GM12891 (cell line): ENCODE measurements at places on chromosomes 7 and 10.

DNA sequence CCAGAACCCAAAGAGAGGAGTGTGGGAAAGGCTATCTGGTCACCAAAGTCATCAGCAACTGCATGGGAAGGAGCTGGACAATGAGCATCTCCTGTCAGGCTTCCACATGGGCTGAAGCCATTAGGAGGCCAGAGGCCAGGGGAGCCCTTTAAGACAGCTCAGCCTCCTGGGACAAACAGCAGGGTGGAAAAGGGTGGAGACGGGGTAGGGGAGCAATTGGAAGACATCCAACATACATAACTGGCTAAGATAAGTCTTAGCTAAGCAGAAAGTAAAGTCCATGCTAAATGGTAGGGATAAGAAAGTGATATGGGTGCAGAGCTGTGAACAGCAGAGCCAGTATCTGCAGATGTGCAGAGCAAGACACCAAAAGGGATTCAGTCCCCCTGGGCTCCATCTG is 1.5 kb upstream of the OAT start:
- DNase-seq, result no peak

DNA sequence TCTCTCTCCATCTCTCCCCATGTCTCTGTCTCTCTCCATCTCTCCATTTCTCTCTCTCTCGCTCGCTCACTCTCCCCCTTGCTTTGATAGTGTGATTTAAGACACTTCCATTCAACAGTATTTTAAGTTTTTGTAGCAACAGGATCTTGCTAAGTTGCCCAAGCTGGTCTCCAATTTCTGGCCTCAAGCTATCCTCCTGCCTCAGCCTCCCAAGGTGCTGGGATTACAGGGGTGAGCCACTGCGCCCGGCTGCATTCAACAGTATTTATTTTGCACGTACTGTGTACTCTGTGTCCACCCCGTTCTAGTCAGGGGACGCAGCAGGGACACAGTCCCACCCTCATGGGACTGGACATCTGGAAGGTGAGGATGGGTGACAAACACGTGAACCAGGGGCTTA is 14.4 kb upstream of the PDGFA start:
- no peak for DNase-seq

DNA sequence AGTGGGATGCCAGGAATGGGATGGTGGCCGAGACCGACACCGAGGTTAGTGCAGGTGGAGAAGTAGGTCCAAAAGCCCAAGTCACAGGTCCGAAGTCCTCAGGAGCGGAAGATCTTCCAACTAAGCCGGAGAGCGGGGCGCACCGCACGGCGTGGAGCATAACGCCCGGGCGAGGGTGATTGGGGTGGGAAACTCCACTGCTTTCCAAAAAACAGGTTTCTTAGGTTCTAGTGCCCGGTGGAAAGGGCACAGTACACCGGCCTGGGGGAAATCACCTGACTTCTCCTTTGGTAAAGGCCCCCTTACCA is 11.4 kb upstream of the SPAG6 start:
- no peak for DNase-seq

- no peak for DNase-seq
Measured at GRCh38 chr10:64574371-64574770, 1053.2 kb downstream of the REEP3 start.

GRCh38 chr10:49295297-49295696 is 3.7 kb upstream of the C10orf71 start:
- DNase-seq, result no peak

- DNase-seq, result no peak
Measured at GRCh38 chr10:103202319-103202718, 9.2 kb upstream of the NT5C2 start.

- DNase-seq, result no peak
Measured at GRCh38 chr7:55531536-55531935, 40.8 kb downstream of the VOPP1 start.

- DNase-seq, result no peak
Measured at GRCh38 chr10:103533827-103534226, 40.3 kb downstream of the NEURL1 start.

DNA sequence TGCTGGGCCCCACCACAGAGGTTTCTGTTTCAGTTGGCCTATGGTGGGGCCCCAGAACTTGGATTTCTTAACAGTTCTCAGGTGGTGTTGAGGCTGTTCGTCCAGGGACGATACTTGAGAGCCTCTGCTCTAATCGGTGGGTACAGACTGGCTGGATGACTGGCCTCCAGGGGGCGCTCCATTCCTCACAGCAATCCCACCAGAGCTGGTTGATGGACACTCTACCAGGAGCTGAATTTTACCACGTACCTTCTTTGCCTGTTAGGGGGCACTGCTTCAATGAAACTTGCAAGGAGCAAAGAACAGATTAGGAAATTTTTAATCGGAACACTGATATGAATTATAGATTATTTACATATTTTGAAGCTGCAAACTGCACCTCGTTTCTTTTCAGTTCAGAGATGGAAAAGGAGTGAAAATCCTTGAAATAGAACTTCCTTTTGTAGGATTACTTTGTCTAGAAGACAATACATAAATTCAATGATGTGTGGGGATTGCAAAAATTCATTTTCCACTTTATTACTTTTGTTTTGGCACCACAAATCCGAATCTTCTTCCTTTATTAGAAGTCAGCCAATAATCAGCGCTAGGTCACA is 44.8 kb downstream of the KBTBD2 start:
- DNase-seq, result peak; percentile 28

GRCh38 chr10:451021-451471 is 238.4 kb downstream of the DIP2C start:
- peak; percentile 75 for DNase-seq

- DNase-seq, result no peak
Measured at GRCh38 chr7:106895246-106895864, 30.3 kb downstream of the PIK3CG start.

- DNase-seq, result no peak
Measured at GRCh38 chr10:95408148-95408960, 117.6 kb upstream of the PDLIM1 start.

DNA sequence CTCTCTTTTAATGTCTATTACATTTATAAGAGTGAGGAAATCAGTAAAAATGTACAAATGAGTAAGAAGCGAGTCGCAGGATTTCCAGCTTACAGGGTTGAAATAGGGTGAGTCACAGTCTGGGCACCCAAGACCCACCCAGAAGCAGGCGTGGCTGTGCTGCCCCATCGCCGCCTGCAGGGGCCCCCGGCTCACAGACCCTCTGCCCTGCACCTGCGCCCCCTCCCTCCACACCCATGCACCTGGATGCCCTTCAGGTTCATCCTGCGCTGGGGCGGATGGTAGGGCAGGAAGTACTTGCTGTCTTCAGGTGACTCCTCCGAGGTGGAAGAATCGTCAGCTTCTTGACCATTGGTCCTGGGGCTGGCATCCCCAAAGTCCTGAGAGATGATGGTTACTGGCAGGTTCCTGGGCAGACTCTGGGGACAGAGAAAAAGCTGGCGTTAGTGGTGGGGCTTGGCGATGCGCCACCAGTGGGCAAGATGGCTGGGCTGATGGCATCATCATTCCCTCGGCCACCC is 90.2 kb upstream of the GNA12 start:
- DNase-seq, result no peak

DNA sequence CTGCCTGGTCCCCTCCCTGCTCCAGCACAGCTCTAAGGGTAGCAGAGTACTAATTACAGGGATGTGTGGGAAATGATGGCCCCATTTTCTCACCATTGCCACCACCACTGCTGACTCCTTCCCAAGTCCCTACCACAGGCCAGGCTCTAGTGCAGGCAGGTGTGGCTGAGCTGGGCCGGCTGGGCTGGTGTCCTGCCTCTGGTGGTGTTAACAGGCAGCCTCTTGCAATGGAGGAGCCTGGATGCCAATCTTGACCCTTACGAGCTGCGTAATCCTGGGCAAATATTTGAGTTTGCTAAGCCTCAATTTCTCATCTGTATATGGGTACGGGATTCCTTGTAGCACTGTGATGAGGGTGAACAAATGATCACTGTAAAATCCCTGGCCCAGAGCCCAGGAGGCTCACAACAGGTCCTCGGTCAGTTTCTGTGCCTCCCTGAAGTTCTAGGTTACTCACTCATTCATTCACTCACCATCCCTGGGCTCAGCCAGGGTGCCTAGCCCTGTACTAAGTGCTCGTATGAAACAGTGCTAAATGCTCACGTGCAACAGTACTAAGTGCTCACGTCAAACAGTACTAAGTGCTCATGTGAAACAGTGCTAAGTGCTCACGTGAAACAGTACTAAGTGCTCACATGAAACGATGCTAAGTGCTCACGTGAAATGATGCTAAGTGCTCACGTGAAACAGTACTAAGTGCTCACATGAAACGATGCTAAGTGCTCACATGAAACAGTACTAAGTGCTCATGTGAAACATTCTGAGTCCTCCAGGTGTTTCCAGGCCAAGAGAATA is 2.3 kb upstream of the FZD9 start:
- no peak for DNase-seq

DNA sequence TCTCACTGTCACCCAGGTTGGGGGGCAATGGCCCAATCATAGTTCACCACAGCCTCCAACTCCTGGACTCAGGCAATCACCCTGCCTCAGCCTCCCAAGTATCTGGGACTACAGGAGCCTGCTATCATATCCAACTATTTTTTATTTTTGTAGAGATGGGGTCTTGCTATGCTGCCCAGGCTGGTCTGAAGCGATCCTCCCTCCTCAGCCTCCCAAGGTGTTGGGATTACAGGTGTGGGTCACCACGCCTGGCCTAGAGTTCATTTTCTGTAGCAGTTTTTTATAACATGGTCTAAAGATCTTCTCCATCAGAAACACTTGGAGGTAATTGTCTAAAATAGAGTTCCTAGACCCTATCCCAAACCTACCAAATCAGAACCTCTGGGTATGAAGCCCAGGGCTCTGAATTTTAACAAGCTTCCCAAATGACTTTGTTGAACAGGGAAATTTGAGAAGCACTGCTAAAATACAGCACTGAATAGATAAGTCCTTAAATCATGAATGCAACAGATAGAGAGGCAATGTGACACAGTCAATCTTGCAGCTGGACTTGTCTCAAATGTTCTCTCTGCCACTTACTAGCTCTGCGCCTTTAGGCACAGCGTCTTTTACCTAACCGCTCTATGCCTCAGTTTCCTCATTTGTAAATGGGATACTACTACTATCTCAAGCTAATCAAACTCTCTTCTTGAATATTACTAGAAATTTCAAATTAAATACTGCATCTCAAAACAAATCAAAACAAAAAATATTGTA is 63.7 kb downstream of the CYTH3 start:
- no peak for DNase-seq

GRCh38 chr7:79287981-79288380 is 165.5 kb downstream of the MAGI2 start:
- no peak for DNase-seq

GRCh38 chr10:653991-654646 is 35.3 kb downstream of the DIP2C start:
- no peak for DNase-seq

GRCh38 chr7:135337977-135338550 is 104.4 kb downstream of the STRA8 start:
- DNase-seq, result no peak

DNA sequence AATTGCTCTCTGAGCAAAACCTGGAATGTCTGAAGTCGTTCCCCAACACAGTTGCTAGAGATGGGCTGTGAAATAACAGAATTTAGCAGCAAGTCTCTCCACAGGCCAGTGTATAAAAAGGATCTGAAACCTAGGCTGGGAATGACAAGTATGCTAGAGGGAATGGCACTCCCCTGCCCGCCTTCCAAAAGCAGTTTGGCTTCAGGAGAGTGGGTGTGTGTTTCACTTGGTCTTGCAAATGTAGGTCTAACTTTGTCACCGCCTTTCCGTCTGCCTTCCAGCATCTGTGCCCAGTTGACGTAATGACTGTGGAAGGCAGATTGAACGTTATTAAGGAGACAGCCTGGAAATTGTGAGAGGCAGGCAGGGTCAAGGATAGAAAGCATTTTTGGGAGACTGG is 18.0 kb upstream of the MTURN start:
- DNase-seq, result no peak

GRCh38 chr7:115782696-115783490 is 247.7 kb downstream of the TFEC start:
- no peak for DNase-seq

DNA sequence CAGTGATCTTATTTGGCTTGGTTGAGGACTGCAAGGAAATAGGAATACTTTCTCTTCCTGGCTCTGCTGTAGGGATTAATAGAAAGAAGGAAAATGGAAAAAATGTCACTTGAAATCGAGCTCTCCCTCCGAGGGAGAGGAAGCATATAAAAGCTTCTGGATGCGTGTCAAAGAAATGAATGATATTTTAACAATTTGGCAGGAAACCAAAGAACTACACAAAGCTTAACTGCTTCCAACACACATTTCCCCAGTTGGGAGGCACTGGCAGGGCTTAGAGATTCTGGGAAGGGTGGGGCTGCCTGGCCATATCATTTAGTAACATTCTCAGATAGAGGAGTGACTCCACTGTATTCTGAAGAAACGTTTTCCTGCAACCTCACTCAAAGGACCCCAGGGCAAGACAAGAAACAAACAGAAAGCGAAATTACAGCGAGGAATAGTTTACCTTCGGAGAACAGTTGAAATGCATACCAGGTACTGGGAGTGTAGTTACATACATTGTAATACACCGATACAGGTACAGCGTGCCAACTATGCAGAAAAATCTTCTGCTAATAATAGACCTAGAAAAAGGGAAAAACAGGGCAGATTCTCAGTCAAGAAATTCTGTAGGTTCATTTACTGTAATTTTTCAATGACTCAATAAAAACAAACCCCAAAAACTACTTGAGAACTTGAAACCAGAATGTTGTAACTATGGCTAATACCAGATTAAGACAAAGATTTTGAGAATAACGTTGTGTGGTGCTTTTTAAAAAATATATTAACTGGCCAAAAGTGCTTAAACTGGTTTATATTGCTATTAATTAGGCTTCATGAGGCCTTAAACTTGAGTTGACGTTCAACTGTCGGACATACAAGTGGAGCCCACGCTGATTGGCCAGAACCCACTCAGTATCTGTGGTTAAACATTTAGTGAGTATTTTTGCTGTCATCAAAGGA is 75.7 kb upstream of the ASAH2 start:
- DNase-seq, result no peak

DNA sequence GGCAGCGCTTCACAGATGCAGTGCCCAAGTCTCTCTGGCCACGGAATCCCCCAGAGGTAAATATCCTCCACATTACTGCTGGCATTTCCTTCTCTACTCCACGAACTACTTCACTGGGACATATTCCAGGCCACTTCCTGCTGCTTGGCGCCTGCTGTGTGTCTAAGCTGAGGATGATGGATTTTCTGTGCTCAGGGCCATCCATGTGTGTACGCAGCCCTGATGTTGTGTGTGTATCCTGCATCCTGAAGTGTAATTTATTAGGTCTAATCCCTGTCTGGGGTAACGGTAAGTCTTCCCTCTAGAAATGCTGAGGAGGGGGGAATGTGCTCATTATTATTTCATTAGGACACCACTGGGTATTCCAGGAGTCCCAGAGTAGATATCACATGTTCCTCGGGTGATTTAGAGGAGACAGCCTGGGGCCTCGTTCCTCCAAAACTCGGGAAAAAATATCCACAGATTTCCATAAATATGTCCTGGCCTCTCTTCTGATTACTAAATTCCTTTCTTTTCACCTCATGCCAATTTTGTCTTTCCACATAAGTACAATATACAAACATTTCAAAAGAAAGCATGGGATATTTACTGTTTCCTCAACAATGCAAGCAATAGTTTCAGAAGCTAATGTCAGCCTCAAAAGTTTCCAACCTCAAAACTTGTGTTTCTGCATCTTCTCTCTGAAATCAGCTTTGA is 25.5 kb upstream of the HABP2 start:
- DNase-seq, result no peak

GRCh38 chr7:16753932-16754855 is 639 bp downstream of the TSPAN13 start:
- DNase-seq, result no peak

- no peak for DNase-seq
Measured at GRCh38 chr10:51867956-51868355, 168.6 kb upstream of the CSTF2T start.

- no peak for DNase-seq
Measured at GRCh38 chr7:35289376-35289775, 35.5 kb upstream of the TBX20 start.

GRCh38 chr10:31749981-31750840 is 178.4 kb downstream of the ARHGAP12 start:
- DNase-seq, result no peak
